ENCODE measurements at places on chromosomes 2 and 18.

DNA sequence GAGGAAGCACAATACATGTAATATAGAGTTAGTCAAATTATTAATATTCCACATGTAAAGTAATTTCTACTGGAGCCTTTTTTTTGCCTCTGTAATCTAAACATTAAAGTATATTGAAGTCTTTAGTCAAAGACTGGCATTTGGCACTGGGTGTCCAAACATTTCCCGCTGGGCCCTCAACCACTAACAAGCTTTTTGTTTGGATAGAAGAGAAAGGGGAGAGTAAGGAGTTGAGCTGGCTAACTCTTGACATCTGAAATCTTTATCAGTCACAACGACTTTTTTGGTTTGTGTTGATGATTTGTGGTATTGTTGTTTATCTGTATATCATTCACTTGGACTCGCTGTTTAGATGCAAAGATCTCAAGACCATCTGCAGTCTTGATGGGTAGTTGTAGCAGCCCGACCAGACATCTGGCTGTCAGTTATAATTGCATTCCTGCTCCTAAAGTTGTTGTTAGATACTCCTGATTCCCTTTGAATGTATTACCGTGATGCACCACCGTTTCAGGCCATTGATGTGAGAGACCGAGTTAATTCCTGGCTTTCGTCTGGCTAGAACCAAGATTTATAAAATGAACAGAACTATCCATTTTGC is 379.6 kb downstream of the MTX2 start:
- no peak for DNase-seq

- DNase-seq, result no peak
These were observed 132.6 kb downstream of the MAP2 start for GRCh38 chr2:209556354-209556961.

DNA sequence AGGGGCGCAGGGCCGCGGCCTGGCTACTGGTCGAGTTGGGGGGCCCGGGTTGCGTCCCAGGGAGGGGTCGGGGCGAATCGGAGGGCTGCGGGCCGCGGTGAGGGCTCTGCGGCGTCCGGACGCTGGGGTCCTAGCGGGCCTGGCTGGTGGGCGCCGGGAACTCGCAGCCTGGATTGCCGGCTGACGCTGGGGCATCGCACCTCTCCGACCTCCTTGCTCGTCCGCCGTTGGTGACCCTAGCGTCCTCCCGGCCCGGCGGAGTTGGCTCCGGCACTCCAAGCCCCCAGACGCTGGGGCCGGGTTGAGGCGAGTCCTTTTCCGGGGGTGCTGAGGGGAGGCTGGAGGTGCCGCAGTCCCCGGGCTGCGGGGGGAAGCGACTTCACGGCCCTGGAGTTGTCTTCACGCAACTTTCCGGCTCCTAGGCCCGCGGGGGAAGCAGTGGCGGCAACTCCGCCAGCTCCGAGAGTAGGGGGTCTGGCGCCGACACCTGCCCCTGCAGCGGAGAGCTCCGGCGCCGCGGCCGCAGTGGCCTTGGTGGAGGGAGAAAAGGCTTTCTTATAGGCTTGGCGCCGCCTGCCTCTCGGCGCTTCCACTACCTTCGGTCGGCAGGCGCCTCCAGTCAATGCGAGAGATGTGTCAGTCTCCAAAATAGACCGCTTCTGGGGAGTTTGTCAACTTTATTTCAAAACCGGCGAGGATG is 70.3 kb downstream of the HAUS1 start:
- no peak for DNase-seq

- no peak for DNase-seq
These were observed 279.0 kb downstream of the KIAA1328 start for GRCh38 chr18:37107748-37108522.
